Liver (tissue), 10 donors: ENCODE measurements at places on chromosomes 7 and 10. TPM values are rescaled to one million over a fixed set of nuclear protein-coding genes. Genes with fewer than 3 reads are reported as not detected.

CELF2 gene
- 8.5 TPM for total RNA-seq

NPSR1 gene
- total RNA-seq, result not detected

LRRC18 gene
- not detected for total RNA-seq

- no peak overlapping the region for H3K27ac ChIP-seq
- H3K36me3 ChIP-seq, result no peaks in the 10 kb centered on the region
- H3K4me1 ChIP-seq, result peaks cover 8% of the 10 kb centered on the region
- H3K27me3 ChIP-seq, result no peaks in the 10 kb centered on the region
Observed at GRCh38 chr7:14635955-14636354, 266.6 kb downstream of the DGKB start.

GRCh38 chr10:115814542-115814941 lies 458.5 kb downstream of the GFRA1 start:
- H3K36me3 ChIP-seq, result no peaks in the 10 kb centered on the region
- H3K4me3 ChIP-seq, result no peak overlapping the region
- no peaks in the 10 kb centered on the region for H3K4me1 ChIP-seq
- H3K27ac ChIP-seq, result no peak overlapping the region

DNA sequence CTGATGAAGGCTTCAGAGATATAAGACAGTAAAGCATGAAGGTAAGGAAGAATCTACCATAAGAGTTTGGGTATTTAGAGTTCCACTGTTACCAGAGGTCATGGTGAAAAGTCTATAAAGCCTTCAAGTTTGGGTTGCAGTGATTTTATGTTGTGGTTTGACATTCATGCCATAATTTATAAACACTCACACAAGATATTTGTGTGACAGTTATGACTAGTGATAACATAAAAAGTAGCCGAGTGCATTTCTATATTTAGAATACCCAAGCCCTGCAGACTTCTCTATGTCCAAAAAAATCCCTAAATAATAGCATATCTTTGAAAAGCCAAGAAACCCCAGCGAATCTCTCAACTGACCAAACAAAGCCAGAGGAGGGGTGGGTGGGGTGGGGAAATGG lies 229.9 kb downstream of the CXCL12 start:
- no peaks in the 10 kb centered on the region for H3K36me3 ChIP-seq
- H3K27me3 ChIP-seq, result no peaks in the 10 kb centered on the region
- H3K4me3 ChIP-seq, result no peak overlapping the region
- H3K4me1 ChIP-seq, result no peaks in the 10 kb centered on the region

DNA sequence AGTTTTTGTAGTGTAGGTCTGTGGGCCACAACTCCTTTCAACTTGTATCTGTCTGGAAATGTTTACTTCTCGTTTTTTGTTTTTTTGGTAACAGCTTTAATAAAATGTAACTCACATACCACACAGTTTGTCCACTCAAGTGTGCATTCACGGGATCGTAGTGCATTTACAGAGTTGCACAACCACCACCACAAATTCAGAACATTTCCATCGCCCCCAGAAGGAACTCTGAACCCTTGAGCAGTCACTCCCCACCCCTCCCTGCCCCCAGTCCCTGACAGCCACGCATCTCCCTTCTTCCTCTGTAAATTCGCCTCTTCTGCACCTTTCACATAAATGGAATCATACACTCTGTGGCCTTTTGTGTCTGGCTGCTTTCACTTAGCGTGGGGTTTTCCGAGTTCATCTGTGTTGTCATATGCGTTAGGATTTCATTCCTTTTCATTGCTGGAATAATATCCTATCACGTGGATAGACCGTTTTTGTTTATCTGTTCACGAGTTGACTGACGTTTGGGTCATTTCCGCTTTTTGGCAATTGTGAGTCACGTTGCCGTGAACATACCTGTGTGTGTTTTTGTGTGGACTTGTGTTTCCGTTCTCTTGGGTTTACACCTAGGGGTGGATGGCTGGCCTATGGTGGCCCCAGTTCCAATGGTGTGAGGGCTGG lies 10.3 kb downstream of the JAKMIP3 start:
- H3K27ac ChIP-seq, result no peak overlapping the region
- H3K27me3 ChIP-seq, result no peaks in the 10 kb centered on the region
- no peak overlapping the region for H3K4me3 ChIP-seq
- no peak for DNase-seq
- H3K36me3 ChIP-seq, result no peaks in the 10 kb centered on the region
